NCI-H774 (cell line): ENCODE measurements at places on chromosomes 5 and 9.

DNA sequence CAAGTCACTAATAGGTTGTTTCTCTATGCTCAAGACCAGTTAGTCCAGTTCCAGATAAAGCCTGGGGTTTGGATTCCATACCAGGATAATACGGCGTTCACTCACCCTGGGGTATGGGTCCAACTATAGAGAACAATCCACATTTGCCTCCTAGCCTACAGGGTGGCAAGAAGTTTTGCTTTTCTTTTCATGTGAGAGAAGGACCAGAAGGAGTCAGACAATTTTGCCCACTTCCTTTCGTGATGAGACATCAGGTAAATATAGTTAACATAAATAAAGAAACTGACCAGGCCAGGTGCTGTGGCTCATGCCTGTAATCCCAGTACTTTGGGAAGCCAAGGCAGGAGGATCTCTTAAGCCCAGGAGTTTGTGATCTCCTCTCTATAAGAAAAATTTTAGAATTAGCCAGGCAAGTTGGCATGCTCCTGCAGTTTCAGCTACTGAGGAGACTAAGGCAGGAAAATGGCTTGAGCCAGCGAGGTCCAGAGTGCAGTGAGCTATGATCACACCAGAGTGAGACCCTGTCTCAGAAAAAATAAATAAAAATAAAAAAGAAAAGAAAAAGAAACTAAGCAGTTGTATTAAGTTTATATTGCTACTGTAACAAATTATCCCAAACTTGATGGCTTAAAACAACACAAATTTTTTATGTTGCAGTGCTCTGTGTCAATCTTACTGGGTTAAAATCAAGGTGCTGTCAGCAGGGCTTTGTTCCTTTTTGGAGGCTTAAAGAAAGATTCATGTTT is 7.5 kb upstream of the REEP5 start:
- DNase-seq: no peak

- no peak for DNase-seq
Measured at GRCh38 chr5:167731951-167732350, 559.5 kb upstream of the WWC1 start.

DNA sequence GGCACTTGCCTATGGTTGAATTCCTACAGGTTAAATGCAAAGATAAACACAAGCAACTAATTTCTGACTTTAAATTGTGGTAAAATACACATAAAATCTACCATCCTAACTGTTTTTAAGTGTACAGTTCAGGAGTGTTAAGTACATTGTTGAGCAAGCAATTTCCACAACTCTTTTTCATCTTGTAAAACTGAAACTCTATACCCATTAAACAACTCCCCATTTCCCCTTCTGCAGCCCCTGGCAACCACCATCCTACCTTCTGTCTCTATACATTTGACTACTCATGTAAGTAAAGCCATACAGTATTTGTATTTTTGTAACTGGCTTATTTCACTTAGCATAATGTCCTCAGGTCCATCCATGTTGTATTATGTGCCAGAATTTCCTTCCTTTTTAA is 38.5 kb upstream of the STX17 start:
- DNase-seq: no peak

DNA sequence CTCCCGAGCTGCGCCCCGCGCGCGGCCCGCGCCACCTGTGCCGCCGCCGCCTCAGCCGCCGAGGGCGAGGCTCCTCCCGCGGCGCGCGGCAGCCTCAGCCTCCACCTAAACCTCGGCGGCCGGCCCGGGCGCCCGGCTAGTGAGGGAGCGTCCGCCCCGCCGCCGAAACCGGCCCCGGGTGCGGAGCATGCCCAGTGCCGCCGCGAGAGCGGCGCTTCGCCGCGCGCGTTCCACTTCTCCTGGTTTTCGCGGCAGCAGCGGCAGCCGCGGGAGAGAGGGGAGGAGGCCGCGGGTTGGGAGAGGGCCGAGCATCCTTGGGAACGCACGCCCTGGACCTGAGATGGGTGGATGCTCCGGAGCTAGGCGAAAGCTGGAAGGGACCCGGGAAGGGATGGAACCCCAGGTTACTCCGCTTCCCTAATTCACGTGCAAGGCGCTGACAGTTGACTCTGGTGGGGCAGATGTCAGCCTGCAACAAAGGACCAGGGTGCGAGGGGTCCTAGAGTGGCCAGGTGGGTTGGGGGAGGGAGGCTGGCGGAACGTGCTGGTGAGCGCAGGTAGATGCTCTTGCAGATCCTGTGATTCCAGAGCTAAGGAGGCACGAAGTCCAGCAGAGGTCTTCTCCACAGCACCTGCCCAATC is at the start of gene CTNND2:
Gene CTNND2, minus strand, starts transcription at position 182 of the 642 bp plus-strand sequence. CDS start 593 bp downstream, outside the sequence.
- DNase-seq: no peak

DNA sequence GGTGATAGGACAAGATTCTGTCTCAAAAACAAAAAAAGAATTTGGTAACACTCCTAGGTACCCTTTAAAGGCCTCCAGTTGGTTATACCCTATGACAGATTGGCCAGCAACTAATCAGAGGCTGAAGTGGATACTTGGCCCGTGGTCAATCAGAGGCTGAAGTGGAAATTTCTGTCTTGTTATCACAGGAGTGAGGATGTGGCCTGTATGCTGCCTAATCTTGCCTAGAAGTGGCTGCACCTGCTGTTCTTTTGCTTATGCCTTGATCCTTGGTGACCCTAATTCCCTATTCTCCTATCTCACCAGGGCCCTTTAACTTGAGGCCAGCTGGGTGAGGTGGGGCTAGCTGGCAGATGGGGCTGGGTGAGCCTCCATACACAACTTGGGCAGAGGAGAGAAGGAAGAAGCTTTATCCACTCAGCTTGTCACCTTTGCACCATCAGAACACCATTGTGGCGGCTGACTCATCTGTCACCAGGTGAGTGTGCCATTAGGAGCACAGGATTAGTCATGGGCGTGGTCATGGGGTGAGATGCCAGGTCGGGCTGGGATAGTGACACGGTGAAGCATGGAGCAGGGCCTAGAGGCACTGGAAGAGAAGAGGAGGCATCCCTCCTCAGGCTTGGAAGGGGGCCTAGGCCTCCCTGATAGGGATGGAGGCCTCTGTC is 41.5 kb downstream of the SAR1B start:
- DNase-seq: no peak

GRCh38 chr5:77483682-77484081 is 8.4 kb downstream of the WDR41 start:
- no peak for DNase-seq
